ENCODE measurements at places on chromosomes 3 and 15.

DNA sequence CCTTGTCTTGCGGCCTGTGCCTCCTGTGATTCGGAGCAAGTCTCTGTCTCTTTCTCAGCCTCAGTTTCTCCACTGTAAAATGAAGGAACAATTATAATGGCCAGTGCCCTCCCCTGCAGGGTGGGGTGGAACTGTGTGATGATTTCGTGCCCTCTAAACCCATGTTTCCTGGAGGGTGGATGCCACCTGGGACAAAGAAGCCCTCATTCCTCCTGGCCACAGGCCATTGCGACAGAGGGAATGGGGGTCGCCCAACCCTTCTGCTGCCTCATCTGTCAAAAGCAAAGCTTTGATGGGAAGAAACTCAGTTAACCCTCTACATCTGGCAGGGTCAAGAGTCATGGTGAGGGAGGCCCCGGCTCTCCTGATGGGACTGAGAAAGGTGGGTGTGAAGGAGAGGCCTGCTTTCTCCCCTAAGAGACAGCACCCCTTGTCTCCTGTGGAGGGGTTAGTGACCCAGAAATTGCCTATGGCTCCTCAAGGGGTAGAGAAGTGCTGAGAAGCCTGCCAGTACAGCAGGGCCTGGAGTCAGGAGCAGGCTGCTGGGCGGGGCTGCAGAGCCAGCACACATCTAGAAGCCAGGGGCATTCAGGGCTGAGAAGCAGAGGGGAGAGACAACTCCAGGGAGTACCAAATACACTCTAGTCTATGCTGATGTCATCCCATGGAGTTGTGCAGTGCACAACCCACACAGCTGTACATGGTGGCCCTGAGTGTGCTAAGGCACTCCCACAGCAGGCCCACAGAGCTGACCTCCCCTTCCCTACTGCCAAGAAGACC lies 61.0 kb downstream of the PLXNA1 start:
- no peak for DNase-seq

DNA sequence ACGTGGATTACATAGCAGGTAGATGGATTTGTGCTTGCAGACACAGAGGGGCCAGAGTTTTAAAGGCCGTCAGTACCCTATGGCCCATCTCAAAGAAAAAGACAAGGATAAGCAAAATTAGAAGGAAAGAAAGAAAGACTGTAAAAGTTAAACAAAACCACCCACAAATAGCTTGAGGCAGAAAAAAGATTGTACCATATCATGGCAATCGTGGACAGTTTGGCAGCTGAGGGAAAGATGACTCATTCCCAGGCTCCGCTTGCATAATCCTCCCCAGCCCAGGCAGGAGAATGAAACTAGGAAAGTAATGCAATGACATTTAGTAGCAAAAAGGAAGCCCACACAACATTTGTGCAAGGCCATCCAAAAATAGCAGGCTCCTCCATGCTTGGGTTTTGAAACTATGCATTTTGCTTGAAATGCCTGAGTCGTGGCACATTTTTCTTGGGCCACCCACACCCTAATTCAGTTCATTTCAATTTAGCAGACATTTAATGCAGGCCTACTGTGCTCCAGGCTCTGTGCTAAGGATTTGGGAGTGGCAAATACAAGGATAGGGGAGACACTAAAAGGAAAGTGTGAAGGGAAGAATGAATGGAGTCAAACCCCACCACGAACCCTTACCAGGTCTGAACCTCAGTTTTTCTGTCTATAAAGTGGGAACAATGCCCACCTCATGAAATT lies 40.9 kb upstream of the SMAD3 start:
- no peak for DNase-seq

- no peak for DNase-seq
Measured at GRCh38 chr3:4865714-4866113, 113.5 kb upstream of the BHLHE40 start.

GRCh38 chr3:127324076-127324475 lies 36.2 kb upstream of the PRR20G start:
- no peak for DNase-seq

GRCh38 chr15:60399931-60400330 lies 2.1 kb upstream of the ANXA2 start:
- DNase-seq, result no peak

GRCh38 chr15:47888385-47889100 lies 171.2 kb downstream of the SEMA6D start:
- no peak for DNase-seq

- DNase-seq, result no peak
Measured at GRCh38 chr15:76204916-76205460, 106.3 kb downstream of the ETFA start.

DNA sequence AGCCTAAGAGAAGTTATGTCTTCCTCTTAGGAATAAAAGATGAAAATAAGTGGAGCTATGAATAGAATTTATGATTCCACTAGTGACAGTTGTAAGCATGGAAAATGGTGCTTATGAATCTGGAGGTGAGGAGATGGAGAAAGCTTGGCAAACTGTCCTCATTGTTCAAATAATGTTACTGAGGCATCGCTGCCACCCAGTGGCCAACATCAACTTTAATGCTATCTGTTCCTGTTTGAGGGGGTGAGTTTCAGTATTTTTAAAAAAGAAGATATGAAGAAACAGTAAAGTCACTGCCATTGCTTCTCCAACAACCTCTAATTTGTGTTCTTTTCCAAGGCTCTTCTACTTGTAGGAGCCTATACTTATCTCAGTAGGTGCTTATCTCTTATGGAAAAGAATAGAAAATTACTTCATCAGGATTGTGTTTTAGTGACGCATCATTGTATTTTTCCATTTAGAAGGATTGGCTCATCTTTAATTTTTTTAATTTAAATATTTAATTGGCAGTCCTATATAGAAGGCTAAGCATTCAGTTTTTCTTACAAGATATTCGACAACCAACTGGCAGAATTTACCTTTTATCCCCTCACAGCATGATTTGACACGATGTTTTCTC lies 260.4 kb upstream of the P2RY1 start:
- DNase-seq, result no peak

- DNase-seq, result no peak
Measured at GRCh38 chr15:88839961-88840360, 36.7 kb downstream of the ACAN start.

DNA sequence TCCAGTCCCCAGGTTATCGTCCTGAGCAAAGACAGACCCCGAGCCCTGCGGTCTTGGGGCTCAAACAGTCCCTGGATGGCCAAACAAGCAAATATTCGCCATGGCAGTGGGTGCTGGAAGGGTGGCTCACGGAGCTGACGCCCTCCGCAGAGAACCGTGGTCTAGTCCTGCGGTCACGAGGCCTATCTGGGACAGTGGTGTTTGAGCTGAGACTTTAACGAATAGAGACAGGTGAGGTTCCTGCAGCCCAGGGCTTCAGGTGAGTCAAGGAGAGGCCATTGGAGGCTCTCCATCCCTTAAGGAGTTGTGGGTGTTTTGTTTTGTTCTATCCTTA lies 399 bp upstream of the SUCLG2 start:
- no peak for DNase-seq

- DNase-seq, result no peak
Measured at GRCh38 chr3:83193526-83193925, 1432.1 kb upstream of the GBE1 start.

DNA sequence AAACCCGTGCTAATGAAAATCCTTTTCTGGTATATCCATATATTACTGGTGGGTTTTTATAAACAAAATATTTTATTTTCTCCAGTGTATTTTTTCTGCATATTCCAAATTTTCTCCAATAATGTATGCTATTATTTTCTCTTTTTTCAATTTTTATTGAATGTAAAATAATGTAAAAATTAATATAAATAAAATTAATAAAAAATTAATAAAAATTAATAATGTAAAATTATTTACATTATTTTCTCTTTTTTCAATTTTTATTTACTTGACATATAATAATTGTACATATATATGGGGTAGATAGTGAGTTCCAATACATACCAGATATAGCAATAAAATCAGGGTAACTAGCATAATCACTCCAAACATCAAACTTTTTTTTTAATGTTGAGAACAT lies 56.4 kb downstream of the OXSM start:
- no peak for DNase-seq

- DNase-seq, result no peak
Measured at GRCh38 chr3:86702381-86702958, 288.5 kb downstream of the VGLL3 start.

- DNase-seq, result no peak
Measured at GRCh38 chr3:30527720-30528119, 78.7 kb upstream of the TGFBR2 start.

GRCh38 chr3:43041517-43041916 lies 62.4 kb downstream of the GASK1A start:
- DNase-seq, result no peak

DNA sequence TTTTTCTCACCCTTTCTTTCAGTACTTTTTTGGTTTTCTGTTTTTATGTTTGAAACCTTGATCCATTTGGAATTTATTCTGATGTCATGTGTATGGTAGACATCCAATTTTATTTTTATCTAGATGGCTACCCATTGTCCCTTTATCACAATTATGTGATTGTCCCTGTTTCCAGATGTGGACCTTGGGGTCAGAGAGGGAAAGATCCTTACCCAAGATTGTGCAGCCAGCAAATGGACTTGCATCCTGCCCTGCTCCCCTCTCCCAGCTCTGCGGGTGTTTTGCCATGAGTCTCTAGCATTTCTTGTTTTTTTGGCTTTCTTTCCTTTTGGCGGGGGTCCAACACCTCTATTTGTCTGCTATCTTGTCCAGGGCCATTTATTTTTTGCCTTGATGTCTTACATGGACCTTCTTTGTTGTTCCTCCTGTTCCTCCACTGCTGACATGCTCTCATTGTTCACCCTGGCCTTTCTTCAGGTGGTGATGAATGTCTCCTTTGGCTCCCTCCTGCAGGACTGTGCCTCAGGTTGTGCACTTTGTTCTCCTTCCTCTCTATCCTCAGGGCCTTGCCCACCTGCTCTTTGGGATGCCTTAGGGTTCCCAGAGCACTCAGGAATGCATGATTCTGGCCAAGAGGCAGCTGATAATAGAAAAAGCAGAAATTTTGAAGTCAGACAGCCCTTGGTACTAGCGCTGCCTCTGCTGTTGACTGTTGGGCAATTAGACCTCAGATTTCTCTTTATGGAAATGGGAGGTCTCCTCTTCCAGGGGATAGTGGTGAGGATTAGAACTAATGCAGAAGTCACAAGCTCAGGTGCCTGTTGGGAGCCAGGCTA lies 84.3 kb downstream of the EEFSEC start:
- no peak for DNase-seq

GRCh38 chr15:88177451-88177850 lies 79.1 kb downstream of the NTRK3 start:
- DNase-seq, result no peak

DNA sequence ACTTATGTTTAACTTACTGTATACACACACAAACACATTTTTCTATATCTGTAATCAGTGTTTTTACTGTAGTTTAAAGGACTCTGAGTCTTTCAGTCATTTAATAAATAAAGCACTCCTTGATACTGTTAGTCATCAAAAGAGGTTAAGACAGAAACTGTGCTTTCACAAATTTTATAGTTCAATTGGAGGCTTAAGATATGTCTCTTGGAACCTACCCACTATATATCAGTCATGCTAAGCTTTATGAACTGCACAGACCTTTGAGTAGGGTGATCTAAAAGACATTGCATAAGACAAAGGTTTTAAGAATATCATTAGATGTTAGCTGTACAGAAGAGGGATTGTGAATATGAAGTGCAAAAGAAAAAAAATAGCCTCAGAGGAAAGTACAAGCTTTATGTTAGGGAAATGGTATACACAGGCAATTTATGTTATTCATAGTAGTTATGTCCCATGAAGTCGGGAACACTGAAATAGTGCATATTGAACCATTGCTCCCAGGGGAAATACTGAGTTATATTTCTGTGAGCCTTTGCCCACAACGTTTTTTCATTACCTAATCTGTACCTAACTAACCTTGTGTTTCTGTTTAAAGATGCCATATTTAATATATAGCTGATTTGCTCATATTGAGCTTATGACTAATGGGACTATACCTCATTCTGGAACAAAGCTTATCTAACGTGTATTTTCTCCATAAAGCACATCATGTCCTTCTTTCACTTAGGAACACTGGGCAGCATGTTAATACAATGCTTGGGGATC lies 19.7 kb downstream of the CHMP2B start:
- no peak for DNase-seq

DNA sequence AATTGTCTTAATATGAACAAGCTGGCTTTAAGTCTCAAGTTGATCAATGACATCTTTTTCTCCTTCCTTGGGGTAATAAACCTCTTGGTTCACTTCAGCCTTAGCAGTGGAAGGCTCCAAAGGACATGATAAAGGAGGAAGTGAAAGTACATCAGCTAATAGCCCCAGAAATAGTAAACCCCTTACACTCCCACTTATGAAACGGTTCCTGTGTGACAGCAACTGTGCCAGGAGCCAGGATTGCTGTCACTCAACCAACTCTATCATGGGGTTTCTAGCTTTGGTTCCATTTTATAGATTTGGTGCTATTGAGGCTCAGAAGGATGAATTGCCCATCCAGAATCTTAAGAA lies 216.7 kb downstream of the ABHD5 start:
- no peak for DNase-seq

DNA sequence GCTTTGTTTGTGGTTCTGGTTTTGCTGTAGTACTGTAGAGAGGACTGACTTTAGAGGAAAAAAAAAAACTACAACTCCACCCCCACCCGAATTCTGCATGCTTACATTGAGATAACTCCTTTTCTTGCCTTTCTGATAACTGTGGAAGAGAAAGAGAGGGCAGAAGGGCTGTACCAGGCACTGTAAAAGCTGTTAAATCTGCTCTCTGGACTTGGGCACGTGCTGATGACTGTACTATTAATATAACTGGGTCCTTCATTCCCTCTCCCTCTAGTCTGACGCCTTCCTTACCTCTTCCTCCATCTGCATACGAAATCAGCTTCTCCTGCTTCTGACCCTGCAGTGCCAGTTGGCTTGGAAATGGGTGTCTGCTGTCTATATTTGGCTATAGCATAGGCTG lies 15.0 kb downstream of the MAPKBP1 start:
- no peak for DNase-seq

DNA sequence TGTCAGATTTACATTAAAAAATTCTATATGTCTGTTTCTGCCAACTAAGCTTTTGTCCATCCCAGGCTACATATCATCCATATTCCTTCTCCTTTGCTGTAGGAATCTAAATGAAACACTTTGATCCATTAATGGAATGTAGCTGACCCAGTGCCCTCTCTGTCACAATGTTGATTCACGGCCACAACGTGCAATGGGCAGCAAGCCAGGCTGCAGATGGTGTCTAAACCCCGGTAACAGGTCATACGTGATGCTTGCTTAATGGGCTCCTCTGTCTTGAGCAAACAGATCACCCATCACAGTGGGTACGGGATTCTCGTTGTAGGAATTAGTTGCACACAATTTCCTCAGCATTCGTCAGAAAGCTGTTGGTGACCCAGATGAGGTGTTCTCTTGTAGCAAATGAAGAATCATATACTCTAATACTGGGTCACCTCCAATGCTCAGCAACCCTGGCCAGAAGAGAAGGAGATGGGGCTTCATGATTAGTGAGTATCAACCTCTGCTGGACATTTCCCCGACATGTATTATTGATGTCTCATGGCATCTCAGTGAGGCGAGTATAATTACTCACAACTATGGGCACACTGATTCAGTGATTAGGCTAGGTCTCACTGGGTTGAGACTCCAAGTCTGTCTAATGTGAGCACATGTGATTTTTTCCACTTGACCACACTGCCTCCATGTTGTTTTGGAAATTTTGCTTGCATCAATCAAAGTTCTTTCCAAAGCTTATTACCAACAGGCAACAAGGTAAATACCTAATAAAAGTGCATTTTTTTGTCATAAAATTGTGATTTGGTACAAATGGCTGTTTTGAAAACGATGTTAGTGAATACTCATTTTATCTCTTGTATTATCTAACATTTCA lies 12.9 kb upstream of the DCBLD2 start:
- DNase-seq, result no peak

GRCh38 chr15:68434021-68434420 lies 2.1 kb upstream of the ITGA11 start:
- DNase-seq, result peak; percentile 28
